ENCODE measurements at places on chromosomes 4 and X.

- DNase-seq: no peak
These were observed 839 bp downstream of the QDPR start for GRCh38 chr4:17511051-17511450.

GRCh38 chr4:27357283-27357682 lies 496.6 kb downstream of the STIM2 start:
- DNase-seq: no peak

GRCh38 chr4:169859366-169860216 lies 101.8 kb upstream of the HPF1 start:
- DNase-seq: no peak

GRCh38 chrX:151873096-151873495 lies 39.6 kb upstream of the MAGEA4 start:
- no peak for DNase-seq

DNA sequence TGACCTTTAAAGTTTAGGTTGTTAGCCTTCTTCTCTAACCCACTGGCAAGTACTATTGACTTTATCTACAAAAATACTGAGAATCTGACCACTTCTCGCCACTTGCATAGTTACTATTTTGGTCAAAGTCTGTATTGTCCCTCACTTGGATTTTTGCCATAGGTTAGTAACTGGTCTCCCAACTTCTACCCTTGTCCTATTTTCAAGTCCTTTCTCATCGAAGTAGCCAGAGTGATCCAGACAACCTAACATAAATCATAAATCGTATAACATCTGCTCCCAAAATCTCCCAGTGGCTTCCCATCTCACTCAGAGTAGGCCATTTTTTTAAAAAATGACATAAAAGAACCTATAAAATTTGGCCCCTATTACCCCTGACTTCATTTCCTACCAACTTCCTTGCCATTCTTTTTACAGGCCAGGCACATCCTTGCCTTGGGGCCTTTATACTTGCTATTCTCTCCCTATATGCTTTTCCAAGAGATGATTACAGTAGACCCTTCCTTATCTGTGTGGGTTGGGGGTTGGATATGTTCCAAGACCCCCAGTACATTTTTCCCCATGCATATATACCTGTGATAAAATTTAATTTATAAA lies 29.0 kb downstream of the WDFY3 start:
- no peak for DNase-seq

All from D721Med (cell line).